NT2/D1 (cell line): ENCODE measurements at places on chromosomes 4 and X.

DNA sequence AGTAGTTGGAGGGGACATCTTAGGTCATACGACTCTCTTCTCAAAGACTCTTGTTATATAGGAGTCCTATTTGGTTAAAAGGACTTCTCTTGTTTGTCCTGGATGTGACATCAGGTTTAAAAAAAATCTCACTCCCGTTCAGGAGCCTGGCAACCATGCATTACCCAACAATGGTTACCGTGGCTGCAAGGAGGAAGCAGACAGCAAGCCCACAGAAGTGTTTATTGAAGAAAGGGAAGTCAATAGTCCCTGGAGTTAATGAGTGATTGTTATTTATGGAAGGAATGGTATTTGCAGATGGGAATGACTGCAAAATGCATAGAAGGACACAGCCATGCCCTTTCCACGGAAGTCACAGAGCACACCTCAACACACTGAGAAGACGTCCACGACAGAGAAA lies 75.9 kb upstream of the ENPP6 start:
- DNase-seq, result no peak

GRCh38 chr4:48635310-48635709 lies 144.8 kb downstream of the FRYL start:
- DNase-seq, result no peak

DNA sequence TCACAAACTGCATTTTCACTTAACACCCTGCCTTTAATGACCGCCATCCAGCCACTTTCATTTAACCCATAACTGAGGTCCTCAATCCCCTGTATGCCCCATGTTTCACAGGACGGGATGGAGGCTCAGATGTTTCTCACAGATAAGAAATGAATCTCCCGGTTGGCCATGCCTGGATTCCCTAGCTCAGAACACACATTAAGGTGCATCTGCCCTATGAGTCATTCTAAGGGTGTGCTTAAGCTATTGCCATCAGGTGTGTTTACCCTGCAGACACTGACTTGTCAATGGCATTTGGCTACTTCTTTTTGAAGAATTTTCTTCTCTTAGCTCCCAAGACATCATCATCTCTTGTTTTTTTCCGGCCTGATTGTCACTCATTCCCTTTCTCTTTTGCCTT lies 222.6 kb upstream of the SMIM31 start:
- DNase-seq, result no peak

- peak; percentile 33 for DNase-seq
These were observed 38.4 kb upstream of the IL9R start for GRCh38 chrX:155959018-155959587.

GRCh38 chr4:118557298-118557851 lies 127.8 kb upstream of the METTL14 start:
- DNase-seq, result no peak

GRCh38 chrX:40411340-40412111 lies 169.2 kb upstream of the ATP6AP2 start:
- no peak for DNase-seq
